Heart left ventricle (tissue), 16 donors: ENCODE measurements at places on chromosomes 16 and 17.

DNA sequence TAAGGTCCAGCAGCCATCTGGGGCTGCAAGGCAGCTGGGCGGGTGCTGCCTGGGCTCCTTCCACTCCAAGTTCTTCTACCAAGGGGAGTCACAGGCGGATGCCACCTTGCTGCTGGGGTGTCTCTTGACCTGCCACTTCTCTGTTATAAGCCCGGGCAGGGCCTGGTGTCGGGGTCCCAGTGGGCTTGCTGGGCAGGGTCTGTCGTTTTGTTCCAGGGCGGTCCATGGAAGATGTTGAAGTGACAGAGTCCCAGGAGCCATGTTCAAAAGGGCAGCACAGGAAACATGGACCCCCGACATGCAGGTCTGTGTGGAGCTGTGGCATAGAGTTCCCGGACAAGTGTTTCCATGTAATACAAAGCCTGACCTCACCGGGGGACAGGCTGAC lies 91.1 kb downstream of the TNFRSF13B start:
- DNase-seq: no peak

- no peak for DNase-seq
Measured at GRCh38 chr17:19447085-19447583, 36.1 kb downstream of the RNF112 start.

- no peak for DNase-seq
Measured at GRCh38 chr16:79171931-79172705, 428.4 kb downstream of the MAF start.

GRCh38 chr17:28331891-28332420 lies 3.3 kb downstream of the IFT20 start:
- DNase-seq: no peak

- DNase-seq: no peak
Measured at GRCh38 chr17:80501741-80502577, 25.6 kb upstream of the NPTX1 start.

- peak; percentile 95 for DNase-seq
Measured at GRCh38 chr17:63838631-63839171, 3.8 kb downstream of the SMARCD2 start.

- DNase-seq: no peak
Measured at GRCh38 chr17:59141860-59142259, 13.1 kb downstream of the SKA2 start.

DNA sequence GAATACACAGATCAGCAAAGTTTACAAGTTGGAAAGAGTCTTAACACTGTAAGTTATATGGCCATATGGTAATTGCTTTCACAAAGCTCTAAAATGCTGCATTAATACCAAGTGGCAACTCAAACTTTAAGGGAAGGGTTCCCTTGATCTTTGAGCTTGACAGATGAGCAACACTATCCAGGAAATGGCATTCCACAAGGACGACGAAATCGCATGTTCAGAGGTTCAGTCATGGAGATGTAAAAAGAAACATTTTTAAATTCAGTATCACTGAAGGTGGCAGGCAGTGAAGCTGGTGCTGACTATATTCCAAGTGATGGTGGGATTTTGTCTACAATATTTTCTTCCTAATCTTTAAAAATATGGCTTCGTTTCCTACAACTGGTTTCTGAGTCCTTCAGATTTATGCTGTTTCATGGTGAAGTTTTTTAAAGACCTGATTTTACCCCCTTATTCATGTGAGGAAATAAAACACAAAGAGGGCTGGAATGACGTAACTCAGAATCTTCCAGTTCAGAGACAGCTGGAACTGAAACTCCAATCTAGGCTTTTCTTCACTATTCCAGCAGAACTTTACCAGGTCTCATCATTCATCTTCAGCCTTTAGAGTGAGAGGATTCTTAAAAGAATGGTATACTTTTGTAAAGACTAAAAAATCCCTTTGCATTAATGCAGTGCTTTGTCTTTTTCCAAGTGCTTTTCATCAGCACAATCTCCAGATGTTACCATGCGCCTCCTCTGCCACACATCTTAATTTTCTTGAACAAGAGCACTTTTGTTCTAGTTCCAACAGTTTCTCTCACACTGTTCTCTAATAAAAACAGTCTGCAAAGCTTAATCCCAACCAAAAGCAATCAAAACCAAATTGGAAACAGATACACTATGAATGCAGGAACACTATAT lies 20.2 kb downstream of the CHCT1 start:
- no peak for DNase-seq

GRCh38 chr17:6079155-6079888 lies 9.1 kb downstream of the WSCD1 start:
- DNase-seq: no peak

- DNase-seq: peak; percentile 60
Measured at GRCh38 chr17:10803830-10804475, at the start of gene TMEM238L. TSS of gene TMEM238L (minus strand) at chr17:10804099. CDS start at chr17:10803963, 136 bp downstream.
